Caco-2 (cell line): ENCODE measurements at places on chromosomes 6 and 20. TPM values are rescaled to one million over a fixed set of nuclear protein-coding genes. Genes with fewer than 3 reads are reported as not detected.

The GTSF1L gene
- total RNA-seq = not detected in 2 replicates

The MAPK13 gene
- total RNA-seq = 45.7 and 47.3 TPM in 2 replicates

The OOEP gene
- not detected in 2 replicates for total RNA-seq

The IYD gene
- total RNA-seq = 26.5 and 32.6 TPM in 2 replicates

The PTGIS gene
- total RNA-seq = 1.9 and 2.7 TPM in 2 replicates

The MOXD1 gene
- total RNA-seq = 0.09 TPM in 1 of 2 replicates, not detected in the other

The PTPRK gene
- total RNA-seq = 94.4 and 97.3 TPM in 2 replicates

The HTR1E gene
- total RNA-seq = not detected in 2 replicates

The LY86 gene
- total RNA-seq = not detected in 2 replicates

The ATP6V1G2 gene
- total RNA-seq = 0.26 and 0.43 TPM in 2 replicates

The LY6G6F gene
- not detected in 2 replicates for total RNA-seq

The GPSM3 gene
- 0.41 and 0.67 TPM in 2 replicates for total RNA-seq

GRCh38 chr20:36315545-36316351 lies 9.6 kb downstream of the DLGAP4 start:
- peak; percentile 46 for DNase-seq

DNA sequence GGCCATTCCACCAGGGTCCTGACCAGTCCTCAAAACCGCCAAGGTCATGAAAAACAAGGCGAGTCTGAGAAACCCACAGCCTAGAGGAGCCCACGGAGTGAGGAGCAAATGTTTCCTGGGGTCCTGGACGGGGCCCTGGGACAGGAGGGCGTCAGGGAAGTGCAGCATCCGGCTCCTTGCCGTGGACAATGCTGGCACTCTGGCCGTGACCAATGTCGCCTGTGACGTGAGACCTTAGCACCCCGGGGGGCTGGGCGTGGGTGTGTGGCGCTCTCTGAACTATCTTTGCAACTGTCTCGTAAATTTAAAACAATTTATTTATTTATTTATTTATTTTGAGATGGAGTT lies 34.1 kb upstream of the SLCO4A1 start:
- DNase-seq = no peak

- peak; percentile 72 for DNase-seq
These were observed 148.2 kb downstream of the PREX1 start for GRCh38 chr20:48679599-48679998.

DNA sequence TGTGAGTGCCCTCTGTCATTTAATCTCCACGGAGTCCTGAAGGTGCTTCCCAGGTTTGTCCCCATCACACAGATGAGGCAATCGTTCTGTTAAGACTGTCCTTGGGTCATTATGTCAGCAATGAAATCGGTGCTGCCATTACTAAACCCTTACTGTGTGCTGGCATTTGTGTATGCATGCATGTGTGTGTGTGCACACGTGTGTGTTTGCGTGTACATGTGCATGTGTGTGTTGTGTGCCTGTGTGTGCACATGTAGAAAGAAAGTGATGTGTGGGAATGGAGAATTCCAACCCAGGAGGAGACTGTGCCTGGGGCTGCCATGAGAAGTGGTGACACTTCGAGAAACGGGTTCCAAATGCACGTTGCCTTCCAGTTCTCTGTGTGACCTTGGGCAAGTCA lies 110.3 kb downstream of the CDH26 start:
- DNase-seq = no peak

GRCh38 chr20:10470276-10470675 lies 35.2 kb downstream of the SLX4IP start:
- no peak for DNase-seq

DNA sequence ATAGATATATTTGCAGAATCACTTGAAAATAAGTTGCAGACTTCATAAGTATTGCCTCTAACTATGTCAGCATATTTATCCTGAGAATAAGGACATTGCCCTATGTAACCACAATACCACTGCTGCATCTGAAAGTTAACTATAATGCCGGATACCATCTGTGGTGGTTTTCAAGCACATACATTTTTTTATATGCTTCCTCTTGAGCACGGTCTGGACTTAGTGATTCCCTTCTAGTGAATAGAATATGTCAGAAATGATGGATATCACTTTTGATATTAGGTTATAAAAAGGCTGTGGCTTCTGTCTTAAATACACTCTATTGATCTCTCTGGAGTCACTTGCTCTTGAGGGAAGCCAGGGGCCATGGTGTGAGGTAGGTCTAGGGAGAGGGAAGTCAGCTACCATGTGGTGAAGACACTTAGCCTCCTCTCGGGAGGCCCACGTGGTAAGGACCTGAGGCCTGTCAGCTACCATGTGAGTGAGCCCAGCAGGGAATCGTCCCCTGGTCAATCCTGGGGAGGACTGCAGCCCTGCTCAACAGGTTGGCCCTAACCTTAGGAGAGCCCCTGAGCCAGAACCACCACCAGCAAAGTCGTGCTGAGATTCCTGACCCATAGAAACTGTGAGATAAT lies 57.5 kb downstream of the CCDC170 start:
- DNase-seq = no peak

- no peak for DNase-seq
These were observed 19.8 kb downstream of the PDE7B start for GRCh38 chr6:135871296-135871695.

GRCh38 chr6:64996301-64996700 lies 710.7 kb downstream of the EYS start:
- DNase-seq = no peak

GRCh38 chr6:94813806-94814205 lies 763.5 kb upstream of the MANEA start:
- no peak for DNase-seq

- no peak for DNase-seq
These were observed 54.8 kb upstream of the ADGRG6 start for GRCh38 chr6:142246960-142247359.

DNA sequence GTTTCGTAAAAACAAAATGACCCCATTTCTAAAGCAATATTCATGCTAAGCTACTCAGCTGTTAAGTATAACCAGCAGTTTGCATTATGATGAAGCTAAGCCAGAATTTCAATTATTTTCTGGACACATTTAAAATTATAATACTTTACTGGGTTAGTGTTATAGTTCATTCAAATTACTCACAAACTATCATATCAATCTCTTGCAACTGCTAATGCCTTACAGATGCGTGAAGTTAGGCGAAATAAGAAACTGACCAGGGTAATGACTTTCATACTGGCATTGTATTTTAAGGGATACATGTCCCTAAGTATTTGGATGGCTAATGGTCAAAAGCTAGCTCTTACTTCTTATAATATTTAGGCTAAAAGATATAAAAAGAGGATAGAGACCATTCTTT lies 249.6 kb downstream of the TSHZ2 start:
- no peak for DNase-seq

- no peak for DNase-seq
These were observed 1060.3 kb downstream of the KIF16B start for GRCh38 chr20:15512916-15513315.

DNA sequence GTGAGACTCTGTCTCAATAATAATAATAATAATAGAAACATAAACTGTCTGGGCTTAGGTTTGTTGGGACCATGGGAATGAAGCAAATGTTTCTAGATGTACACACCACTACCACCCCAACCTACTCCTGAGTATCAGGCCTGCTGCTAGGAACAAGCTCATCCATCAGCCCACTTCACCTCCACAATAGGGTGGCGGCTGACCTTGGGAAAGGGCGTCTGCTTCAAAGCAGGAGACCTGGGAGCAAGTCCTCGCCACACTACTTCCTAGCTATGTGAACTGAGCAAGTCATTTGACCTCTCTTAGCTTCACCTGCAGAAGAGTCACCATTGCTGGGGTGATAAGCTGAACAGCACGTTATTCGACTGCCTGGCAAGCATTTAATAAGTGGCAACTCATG lies 3.1 kb upstream of the FOXP4 start:
- DNase-seq = no peak

GRCh38 chr6:162681447-162681846 lies 46.1 kb downstream of the PRKN start:
- no peak for DNase-seq

- peak; percentile 31 for DNase-seq
These were observed 55.7 kb upstream of the BHLHE23 start for GRCh38 chr20:63062188-63063140.

DNA sequence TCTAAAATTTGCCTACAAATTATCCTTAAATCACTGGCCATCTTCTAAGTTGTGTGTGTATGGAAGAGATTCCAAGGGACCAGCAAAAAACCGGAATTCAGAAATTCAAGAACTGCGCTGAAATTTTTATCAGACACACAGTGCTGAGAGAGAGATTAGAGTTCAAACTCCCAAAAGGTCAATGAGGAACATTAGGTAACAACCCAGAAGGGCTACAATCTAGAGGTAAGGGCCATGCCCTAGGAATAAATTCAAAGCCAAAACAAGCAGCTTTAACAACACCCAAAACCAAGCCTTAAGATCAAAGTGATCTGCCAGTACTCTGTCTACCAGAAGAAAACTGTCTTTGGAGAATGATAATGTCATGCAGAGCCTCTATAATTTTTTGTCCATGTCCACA lies 17.8 kb downstream of the SRSF12 start:
- no peak for DNase-seq

DNA sequence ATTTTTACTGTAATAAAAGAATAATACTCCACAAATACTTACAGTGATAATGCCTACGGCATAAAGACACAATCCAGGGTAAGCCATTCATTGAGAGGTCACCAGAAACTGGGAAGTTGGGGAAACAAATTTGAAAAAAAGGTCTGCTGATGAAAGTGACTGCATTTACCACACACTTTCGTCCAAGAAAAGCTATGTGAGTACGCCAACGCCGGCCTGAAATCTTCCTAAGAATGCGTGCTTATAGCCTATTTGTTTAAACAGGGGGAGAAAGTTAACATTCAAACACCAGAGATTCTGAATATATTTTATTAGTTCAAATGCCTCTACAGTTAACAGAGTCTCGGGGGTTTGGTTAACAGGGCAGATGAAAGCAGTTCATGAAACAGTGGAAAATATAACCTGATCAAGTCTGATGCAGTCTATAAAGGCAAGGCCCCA lies 657 bp upstream of the LTV1 start:
- DNase-seq = no peak

DNA sequence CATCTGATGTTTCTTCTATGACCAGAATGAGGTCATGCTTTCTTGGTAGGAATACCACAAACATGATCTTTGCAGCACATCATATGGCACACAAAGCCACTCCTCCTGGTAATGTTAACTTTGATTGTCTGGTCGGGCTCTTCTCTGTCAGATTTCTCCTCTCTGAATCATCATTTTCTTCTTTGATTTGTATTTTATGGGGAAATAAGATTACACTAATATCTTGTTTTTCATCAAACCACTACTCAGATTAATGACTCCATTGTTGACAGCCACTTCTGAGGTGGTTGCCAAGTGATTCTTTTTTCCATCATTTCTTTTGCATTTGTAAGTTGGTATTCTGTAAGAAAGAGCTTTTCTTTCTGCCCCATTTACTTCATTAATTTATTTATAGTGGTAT lies 29.5 kb downstream of the TRMT11 start:
- no peak for DNase-seq

- DNase-seq = no peak
These were observed 133.4 kb upstream of the TOP1 start for GRCh38 chr20:40895182-40895581.

GRCh38 chr6:169833258-169833794 lies 81.9 kb downstream of the ERMARD start:
- no peak for DNase-seq

DNA sequence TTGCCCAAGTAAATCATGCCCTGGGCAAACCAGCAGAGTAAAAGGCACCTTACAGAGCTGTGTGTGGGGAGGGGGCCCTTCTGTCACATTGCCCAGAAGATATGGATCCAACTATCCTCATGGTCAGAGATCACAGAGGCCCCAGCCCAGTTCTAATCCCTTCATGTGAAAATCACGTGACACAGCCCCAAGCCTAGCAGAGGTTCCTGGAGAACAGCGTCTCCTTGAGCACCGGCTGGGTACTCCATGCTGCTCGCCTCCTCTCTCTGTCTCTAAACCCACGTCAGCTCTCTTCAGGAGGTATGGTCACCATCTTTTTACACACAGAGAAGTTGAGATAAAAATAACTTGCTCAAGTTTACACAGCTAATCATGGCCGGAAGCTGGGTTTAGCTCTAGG lies 230.2 kb downstream of the ANKRD60 start:
- DNase-seq = no peak

DNA sequence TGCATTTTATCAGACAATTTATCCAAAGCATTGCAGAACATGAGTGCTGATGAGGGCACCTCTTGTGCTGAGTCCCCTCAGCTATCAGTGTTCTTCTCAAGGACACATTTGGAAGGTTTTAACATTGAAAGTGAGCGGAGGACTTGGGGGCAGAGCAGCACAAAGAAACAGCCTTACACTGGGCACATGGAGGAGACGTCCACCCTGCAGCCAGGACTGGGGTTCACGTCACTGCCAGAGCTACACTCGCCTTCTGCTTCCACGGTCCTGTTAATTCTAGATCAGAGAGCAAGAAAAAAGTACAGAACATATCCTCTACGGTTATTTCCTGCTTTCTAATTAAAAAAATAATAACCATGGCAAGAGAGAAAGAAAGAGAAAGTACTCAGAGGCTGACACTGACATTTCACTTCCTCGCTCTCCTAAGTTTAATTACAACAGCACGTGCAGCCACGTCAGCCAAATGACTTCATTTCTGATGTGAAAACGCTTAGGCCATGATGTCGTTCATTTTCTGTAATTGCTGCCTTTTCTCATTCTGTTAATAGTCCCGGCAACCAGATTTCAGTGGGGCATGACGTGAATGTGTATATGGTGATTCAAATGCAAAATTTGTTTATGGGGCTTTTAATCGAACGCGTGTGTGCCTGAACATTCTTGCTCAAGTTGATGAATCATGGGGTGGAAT lies 5.1 kb downstream of the PRND start:
- no peak for DNase-seq

- no peak for DNase-seq
These were observed 5.6 kb upstream of the KCNK16 start for GRCh38 chr6:39328066-39328465.

GRCh38 chr20:44502968-44503367 lies 18.9 kb downstream of the SERINC3 start:
- DNase-seq = no peak

DNA sequence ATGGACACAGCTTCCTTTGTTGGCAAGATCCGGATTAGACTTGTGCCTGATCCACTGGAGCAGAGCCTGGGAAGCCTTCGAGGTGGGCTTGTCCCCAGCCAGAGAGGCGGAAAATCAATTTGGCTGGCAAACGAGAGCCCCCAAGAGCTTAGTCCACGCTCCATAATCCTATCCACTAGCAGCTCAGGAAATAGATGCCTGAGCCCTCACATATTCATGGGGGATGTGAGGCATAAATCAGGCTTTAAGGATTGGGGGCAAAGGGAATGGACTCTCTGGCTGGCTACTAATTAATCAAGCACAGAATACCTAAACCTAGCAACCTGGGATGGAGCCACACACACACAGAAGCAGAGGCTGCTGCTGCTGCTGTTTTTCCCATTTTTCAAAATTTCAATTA lies 137.9 kb downstream of the PKHD1 start:
- DNase-seq = no peak

GRCh38 chr6:4032475-4032874 lies 46.5 kb downstream of the FAM217A start:
- DNase-seq = no peak

DNA sequence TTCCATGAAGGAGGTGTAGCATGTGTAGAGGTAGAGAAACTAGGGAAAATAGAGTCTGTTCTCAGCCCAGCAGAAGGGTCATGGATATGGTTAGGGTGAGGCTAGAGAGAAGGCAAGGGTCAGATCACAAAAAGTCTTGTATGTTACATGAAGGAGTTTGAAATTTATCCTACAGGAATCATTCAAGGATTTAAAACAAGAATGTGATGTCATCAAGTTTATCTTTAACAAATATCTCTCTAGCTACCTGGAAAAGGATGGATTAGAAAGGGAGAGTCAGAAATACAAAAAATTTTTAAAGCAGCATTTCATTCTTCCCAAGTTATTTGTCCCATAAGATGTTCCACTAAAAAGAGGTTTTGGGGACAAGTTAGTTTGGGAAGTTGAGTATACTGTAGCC lies 4.4 kb upstream of the CHD6 start:
- DNase-seq = no peak
